ENCODE measurements at places on chromosomes 2 and 18.

- no peak for DNase-seq
Measured at GRCh38 chr2:237702441-237703391, 75.3 kb downstream of the LRRFIP1 start.

DNA sequence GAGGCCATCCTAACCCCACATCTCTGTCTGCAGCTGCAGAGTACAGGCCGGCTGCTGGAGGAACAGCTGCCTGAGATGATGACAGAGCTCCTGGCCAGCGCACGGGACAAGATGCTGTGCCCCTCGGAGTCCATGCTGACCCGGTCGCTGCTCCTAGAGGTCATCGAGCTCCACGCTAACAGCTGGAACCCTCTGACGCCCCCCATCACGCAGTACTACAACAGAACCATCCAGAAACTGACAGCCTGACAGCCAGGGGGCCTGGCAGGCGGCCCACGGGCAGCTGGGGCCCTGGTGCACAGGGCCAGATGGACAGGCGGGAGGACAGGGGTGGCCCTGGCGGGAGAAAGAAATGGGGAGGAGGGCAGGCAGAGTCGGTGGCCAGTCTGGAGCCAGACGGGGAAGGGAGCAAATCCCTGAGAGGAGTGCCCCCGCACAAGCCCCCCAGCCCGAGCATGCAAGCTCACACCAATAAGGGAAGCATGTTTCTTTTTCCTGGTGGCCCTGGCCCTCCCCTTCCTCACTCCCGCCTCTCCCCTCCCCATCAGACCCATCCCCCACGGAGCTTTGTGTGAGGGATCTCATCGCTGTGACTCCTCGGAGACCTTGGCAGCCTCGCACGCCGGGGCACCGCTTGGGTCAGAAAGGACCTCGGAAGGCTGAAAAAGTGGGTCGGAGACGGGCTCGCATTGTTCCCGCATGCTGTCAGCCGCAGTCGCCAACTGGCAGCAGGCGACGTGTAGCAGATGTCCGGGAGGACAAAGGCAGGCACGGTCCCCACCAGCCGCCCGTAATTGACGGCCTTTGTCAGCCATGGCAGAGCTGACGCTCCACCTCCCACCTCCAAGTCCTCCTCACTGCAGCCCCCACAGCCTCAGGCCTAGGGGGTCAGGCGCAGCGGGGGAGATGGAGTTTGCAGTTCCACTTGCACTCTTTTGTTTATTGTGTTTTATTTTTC, 91.2 kb downstream of the SMAD7 start:
- no peak for DNase-seq

DNA sequence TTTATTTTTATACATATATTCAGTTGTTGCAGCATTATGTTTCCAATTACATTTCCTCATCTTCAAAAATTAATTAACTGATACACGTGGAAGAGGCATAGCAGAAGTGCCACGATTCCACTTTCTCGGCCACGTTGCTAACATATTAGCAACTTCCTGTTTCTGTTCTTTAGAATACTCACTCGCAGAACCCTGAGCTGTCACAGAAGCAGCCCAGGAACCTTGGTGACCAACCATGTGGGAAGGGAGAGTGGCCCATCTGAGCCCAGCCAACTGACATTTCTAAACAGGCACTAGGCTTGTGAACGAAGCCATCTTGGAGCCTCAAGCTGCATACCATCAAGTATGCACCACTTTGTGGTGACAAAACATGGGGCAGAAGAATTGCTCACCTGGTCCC, 350.1 kb downstream of the CBLN2 start:
- no peak for DNase-seq

DNA sequence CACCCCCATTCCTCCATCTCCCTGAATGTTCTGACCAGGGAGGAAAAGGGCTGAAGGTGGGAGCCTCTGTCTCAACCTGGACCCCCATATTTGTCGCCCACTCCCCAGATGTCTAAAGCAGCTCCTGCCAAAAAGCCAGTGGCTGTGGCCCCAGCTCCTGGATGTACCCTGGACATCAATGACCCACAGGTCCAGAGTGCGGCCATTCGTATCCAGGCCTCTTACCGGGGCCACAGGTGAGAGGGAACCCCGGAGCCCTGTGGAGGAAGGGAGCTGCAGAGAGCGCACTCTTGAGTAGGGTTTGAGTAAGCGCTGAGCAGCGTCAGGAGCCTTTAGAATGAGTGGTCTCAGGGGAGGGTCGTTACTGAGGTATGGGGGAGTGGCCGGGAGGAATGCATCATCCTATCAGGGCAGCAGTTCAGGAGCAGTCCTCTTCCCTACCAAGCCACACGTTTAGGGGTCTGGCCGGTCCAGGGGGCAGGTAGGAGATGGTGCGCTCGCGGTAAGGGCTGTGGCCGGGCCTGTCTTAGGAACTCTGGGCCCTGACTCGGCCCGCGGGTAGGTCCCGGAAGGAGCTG, 2.4 kb upstream of the GMPPA start:
- no peak for DNase-seq

GRCh38 chr2:37641582-37642171, 29.8 kb downstream of the CDC42EP3 start:
- DNase-seq = no peak

DNA sequence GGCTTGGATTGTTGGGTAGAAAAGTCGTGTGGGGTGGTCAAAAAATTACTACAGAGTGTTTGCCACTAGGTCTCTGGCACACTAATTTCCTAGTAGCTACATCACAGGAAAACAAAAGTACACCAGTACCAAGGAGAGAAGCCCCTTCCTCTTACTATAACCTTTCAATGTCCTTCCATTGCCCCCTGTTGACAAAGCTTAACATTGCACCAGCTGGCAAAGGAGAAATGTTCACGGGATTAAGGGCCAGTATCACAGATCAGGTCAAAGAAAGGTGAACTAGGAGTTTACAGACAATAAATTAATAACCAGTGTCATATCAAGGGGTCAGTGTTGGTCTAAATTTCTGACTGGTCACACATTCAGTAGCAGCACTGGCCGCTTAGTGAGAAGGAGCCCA, 1139.6 kb upstream of the FAM98A start:
- no peak for DNase-seq

- no peak for DNase-seq
Measured at GRCh38 chr2:165144315-165144714, 59.5 kb downstream of the SCN3A start.

DNA sequence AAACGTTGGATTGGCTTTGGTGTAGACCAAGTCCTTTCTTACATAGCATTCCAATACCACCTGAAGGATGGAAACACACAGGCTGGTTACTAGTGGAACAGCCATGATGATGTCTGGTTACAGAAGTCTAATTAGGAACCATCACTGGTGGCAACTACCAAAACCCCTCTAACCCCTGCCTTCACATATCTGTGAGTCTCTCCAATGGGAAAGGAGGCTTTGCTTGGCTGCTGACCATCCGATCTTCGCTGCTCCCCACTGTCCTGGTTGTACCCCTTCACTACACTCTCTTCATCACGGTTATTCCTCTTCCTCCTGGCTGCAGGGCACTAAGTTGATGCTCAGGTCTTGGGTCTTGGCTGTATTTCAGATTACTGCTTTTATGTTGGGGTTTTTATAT, 97.7 kb downstream of the SPRED2 start:
- no peak for DNase-seq

- no peak for DNase-seq
Measured at GRCh38 chr2:5368263-5368662, 323.9 kb upstream of the SOX11 start.

DNA sequence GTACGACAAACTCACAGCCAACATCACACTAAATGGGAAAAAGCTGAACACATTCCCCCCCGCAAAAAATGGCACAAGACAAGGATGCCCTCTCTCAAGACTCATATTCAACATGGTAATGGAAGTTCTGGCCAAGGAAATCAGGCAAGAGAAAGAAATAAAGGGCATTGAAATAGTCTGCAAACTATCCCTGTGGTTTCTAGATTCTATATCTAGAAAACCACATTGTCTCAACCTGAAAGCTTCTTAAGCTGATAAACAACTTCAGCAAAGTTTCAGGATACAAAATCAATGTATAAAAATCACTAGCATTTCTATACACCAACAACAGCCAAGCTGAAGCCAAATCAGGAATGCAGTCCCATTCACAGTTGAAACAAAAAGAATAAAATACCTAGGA, 294.6 kb upstream of the CYP26B1 start:
- DNase-seq = no peak

DNA sequence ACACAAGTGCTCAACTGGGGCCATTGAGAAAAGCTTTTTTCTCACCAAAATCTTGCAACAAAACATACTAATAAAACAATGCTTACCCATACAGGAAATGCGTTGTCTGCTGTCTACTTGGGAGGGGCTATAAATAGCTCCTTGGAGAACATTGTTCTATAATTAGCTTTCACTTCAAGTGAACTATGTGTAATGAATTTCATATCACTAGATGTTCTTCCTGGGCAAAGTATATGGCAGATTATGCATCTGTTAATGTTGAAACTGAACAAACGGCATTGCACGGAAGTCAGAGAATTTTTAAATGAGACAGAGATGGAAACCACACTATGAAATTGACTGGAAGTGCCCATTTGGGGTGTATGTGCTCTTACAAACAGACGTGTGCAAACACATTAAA, 6.4 kb upstream of the NPAS2 start:
- DNase-seq = no peak

- no peak for DNase-seq
Measured at GRCh38 chr2:20609995-20610357, 40.9 kb downstream of the HS1BP3 start.

- DNase-seq = no peak
Measured at GRCh38 chr2:2717406-2717805, 386.3 kb upstream of the MYT1L start.

GRCh38 chr2:130915149-130915548, 78.4 kb downstream of the ARHGEF4 start:
- no peak for DNase-seq

All from activated T-helper 1 cell treated with anti-CD3 and anti-CD28 coated beads, Interleukin-2, amount 50 U/mL, for 16 hours (primary cell).